Esophagus squamous epithelium (tissue), 5 donors: ENCODE measurements at places on chromosomes 6 and 20.

GRCh38 chr6:12592634-12593033, 123.9 kb upstream of the PHACTR1 start:
- no peak for DNase-seq

- DNase-seq, result peak; percentile 4
Observed at GRCh38 chr6:149750136-149750609, 632 bp downstream of the PCMT1 start.

GRCh38 chr20:57849121-57849520, 139.3 kb upstream of the PMEPA1 start:
- no peak for DNase-seq

- DNase-seq, result no peak
Observed at GRCh38 chr6:31903957-31904356, 2.1 kb upstream of the ZBTB12 start.

- no peak for DNase-seq
Observed at GRCh38 chr6:3297006-3297405, 38.3 kb downstream of the PSMG4 start.
